Frontal cortex (tissue), 4 donors: ENCODE measurements at places on chromosomes 1 and 21. TPM values are rescaled to one million over a fixed set of nuclear protein-coding genes. Genes with fewer than 3 reads are reported as not detected.

GRCh38 chr1:46248122-46248920, 758 bp downstream of the RAD54L start:
- DNase-seq: no peak

DNA sequence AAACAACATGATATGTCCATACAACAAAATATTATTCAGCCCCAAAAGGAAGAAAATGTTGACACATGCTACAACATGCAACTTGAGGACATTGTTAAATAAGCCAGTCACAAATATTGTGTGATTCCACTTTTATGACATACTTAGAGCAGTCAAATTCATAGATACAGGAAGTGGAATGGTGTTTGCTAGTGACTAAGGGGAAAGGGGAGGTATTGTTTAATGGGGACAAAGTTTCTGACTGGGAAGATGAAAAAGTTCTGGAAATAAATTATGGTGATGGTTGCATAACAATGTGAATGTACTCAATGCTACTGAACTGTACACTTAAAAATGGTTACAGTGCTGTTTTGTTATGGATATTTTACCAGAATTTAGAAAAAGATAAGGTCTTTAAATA, 77.7 kb downstream of the RHOU start:
- no peak for DNase-seq

Gene CELA3A
- total RNA-seq: not detected

- DNase-seq: no peak
Measured at GRCh38 chr1:41333146-41333784, 28.0 kb upstream of the FOXO6 start.

- no peak for DNase-seq
Measured at GRCh38 chr1:156368889-156369684, at the start of gene RHBG. RHBG (plus strand) TSS chr1:156369211; CDS start chr1:156369250, 39 bp downstream.

Gene ELF3
- total RNA-seq: under 0.01 TPM

GRCh38 chr1:90488451-90488850, 228.7 kb downstream of the BARHL2 start:
- DNase-seq: no peak

DNA sequence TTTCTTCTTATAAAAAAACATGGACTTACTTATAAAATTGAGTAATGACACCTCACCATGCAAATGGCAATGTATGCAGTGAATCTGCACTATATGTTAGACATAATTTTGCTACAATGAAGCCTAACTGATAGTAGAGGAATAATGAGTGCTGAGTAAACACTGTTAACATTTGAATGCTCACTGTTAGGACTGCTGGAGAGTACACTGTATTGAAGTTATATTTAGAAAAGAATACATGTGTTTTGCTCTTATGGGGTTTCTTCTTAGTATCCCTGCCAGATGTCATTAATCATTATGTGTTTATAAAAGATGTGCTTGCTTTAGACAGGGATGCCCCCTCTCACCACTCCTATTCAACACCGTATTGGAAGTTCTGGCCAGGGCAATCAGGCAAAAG, 111.1 kb upstream of the ZP4 start:
- DNase-seq: no peak

DNA sequence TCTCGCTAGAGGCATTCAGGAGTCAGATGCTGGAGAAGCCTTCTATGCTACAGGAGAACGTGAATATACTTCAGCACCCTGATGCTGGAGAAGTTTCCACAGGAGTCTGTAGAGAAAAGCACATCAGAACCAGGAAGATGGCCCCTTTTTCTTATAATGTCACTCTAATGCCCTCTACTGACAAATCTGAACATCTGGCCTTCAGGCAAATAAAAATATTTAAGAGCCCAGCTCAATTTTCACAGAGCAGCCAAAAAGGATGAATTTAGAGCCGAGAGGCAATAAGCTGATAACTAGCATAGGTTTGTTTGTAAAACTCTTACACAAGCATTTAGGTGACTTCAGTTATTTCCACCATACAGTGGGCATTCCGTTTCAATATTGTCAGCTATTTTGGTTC, 3.8 kb upstream of the RRP15 start:
- DNase-seq: no peak

GRCh38 chr1:248821641-248822040, 4.1 kb downstream of the SH3BP5L start:
- DNase-seq: no peak

- no peak for DNase-seq
Measured at GRCh38 chr1:39250460-39251240, 46.2 kb downstream of the MACF1 start.

GRCh38 chr1:66519992-66520391, 14.0 kb upstream of the SGIP1 start:
- DNase-seq: no peak

- peak; percentile 39 for DNase-seq
Measured at GRCh38 chr21:17585875-17586450, 26.7 kb downstream of the BTG3 start.

GRCh38 chr1:20721117-20722061, 3.6 kb upstream of the KIF17 start:
- DNase-seq: no peak
